ENCODE measurements at places on chromosomes 2 and 18. TPM values are rescaled to one million over a fixed set of nuclear protein-coding genes. Genes with fewer than 3 reads are reported as not detected.

GRCh38 chr2:6168485-6168884, 476.3 kb downstream of the SOX11 start:
- H3K27me3 ChIP-seq, result no peaks in the 10 kb centered on the region
- no peaks in the 10 kb centered on the region for H3K36me3 ChIP-seq
- H3K4me3 ChIP-seq, result no peak overlapping the region
- H3K27ac ChIP-seq, result no peak overlapping the region

DNA sequence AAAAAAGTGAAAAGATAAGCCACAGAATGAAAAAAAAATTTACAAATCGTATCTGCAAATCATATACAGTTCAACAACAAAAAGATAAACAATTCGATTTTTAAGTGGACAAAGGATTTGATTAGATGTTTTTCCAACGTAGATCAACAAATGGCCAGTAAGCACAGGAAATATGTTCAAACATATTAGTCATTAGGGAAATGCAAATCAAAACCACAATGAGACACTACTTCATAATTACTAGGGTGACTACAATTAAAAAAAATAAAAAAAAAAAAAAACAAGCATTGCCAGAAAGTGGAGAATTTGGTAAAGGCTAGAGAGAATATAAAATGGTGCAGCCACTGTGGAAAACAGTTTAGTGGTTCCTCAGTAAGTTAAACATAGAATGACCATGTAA, 38.3 kb upstream of the RNU4ATAC start:
- DNase-seq, result no peak
- H3K27ac ChIP-seq, result no peak overlapping the region
- H3K36me3 ChIP-seq, result peaks cover 3% of the 10 kb centered on the region
- H3K27me3 ChIP-seq, result no peaks in the 10 kb centered on the region
- H3K4me1 ChIP-seq, result peaks cover 14% of the 10 kb centered on the region
- no peak overlapping the region for H3K4me3 ChIP-seq

- H3K27me3 ChIP-seq, result peaks cover 16% of the 10 kb centered on the region
- no peaks in the 10 kb centered on the region for H3K36me3 ChIP-seq
- DNase-seq, result no peak
- no peak overlapping the region for H3K4me3 ChIP-seq
Observed at GRCh38 chr2:44950646-44951045, 9.1 kb downstream of the SIX3 start.

DNA sequence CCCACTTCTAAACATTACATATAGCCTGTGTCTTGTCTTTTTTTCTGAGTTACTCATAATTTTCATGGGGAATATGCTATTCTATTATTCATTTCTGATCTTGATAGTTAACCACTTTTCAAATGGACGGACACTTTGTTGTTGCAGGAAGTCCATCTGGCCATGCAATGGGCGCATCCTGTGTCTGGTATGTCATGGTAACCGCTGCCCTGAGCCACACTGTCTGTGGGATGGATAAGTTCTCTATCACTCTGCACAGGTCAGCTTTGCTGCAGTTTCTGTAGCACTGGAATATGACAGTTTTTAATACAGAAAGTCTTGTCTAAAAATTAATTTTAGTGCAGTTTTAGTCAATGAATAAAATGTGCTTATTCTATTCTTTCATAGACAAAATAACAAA, 3.3 kb downstream of the G6PC2 start:
- H3K36me3 ChIP-seq, result no peaks in the 10 kb centered on the region
- no peak for DNase-seq
- no peaks in the 10 kb centered on the region for H3K4me1 ChIP-seq
- no peak overlapping the region for H3K27ac ChIP-seq
- H3K4me3 ChIP-seq, result no peak overlapping the region

GRCh38 chr2:137507237-137507636, 457.0 kb upstream of the HNMT start:
- H3K27ac ChIP-seq, result no peak overlapping the region
- no peak for DNase-seq
- H3K4me3 ChIP-seq, result no peak overlapping the region
- no peaks in the 10 kb centered on the region for H3K4me1 ChIP-seq

DNA sequence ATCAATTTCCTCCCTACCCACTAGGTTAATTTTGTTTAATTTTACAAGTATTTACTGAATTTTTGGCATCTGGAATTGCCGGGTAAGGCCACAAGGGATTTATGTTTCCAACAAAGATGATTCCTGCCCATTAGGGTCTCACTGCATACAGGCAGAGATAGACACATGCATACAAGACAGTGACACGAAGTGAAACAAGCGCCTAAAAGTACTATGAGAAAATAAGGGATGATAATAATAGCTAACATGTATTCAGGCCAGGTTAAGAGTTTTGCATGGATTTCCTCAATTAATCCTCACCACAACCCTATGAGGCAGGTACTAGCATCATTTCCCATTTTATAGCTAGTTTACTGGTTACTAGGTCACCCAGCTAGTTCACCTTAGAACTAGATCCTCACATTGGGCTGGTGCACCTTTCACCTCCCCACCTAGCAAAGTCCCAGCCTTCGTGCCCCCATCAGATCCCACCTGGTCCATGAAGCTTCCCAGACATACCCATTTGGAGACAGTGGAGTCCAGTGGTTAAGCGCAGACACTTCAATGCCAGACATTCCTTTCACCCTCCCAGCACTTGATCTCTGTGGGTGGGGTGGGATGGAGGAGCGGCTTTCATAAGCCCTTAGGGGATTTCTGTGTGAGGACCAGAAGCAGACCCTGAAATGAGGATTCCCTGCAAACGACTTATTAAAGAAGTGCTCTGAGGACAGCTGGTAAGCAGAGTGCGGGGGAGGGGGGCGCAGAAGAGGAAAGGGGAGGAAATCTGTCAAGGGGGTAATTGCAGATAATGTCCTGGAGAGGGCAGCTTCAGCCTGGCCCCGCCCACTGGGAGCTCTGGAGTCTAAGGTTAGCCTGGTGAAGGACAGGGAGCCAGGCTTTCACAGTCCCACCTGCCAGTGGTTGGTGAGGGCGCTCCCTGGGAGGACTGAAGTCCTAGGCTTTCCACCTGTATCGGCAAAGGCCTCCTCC, 5.8 kb upstream of the DGUOK start:
- H3K27ac ChIP-seq, result no peak overlapping the region
- H3K4me1 ChIP-seq, result no peaks in the 10 kb centered on the region
- H3K4me3 ChIP-seq, result no peak overlapping the region
- no peaks in the 10 kb centered on the region for H3K36me3 ChIP-seq

DNA sequence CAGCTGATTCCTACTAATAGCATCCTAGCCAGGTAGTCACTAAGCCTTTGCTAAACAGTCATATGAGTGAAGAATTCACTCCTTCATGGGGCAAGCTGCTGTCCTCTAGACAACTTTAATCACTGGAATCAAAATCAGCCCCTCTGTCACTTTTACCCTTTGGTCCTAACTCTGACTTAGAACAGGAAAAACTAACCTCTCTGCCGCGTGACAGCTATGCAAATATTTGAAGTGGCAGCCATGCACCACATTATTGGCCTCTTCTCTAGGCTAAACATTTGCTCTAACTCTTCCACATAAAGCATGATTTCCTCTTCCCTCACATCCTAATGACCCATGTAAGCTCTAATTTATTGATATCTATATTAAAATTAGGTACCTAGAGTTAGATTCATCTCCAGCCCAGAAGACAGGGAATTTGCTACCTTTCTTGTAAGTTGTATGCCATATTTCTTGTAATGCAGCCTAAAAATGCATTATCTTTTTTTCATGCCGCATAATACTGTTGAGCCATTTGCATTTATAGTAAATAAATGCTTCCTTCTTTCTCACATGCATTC, 12.8 kb upstream of the ONECUT2 start:
- no peak for DNase-seq
- H3K4me1 ChIP-seq, result peaks cover 1% of the 10 kb centered on the region
- H3K4me3 ChIP-seq, result no peak overlapping the region
- H3K27ac ChIP-seq, result no peak overlapping the region
- H3K36me3 ChIP-seq, result no peaks in the 10 kb centered on the region

DNA sequence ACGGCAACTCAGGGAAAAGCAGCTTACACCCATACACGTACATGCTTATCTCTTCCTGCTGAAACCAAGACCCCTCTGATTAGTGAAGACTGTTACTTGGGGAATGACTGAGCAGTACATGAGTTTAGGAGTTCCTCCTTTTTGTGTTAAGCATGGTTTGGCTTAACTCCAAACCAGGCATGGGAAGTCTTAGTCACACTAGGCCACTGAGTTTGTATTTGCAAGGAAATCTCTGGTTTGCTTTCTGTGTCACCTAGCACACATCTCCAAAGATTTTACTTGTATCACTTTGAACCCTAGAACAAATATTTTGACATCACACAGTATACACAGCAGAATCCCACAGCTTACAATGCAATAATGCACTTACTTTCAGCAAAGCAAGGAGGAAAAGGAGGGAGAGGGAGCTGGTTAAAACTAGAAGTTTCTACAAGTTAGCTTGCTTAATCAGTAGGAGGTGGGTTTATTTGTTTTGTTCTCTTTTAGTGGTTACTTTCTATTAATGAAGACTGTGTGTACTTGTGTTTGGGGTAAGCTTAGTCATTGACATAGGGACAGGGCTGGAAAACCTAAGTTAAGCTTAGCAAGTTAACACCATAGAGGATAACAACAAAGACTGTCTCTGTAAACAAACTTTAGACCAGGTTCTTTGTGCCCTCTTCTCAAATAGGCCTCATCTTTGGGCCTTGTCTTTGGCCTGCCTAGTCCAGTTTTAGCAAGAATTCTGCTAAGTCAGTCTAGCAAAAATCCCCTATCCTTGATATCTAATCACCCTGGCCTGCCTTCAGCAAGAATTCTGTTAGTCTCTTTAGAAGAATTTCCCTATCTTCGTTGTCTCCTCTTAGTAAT, 219.4 kb downstream of the MREG start:
- peaks cover 9% of the 10 kb centered on the region for H3K4me1 ChIP-seq
- H3K36me3 ChIP-seq, result no peaks in the 10 kb centered on the region
- no peak overlapping the region for H3K27ac ChIP-seq
- H3K4me3 ChIP-seq, result no peak overlapping the region
- DNase-seq, result no peak

- H3K36me3 ChIP-seq, result no peaks in the 10 kb centered on the region
- no peaks in the 10 kb centered on the region for H3K4me1 ChIP-seq
Observed at GRCh38 chr18:50472941-50473340, 86.9 kb upstream of the MAPK4 start.

- H3K27ac ChIP-seq, result no peak overlapping the region
- H3K4me3 ChIP-seq, result no peak overlapping the region
Observed at GRCh38 chr2:217638031-217638430, 364.8 kb downstream of the TNS1 start.

- no peak for DNase-seq
- no peak overlapping the region for H3K27ac ChIP-seq
- H3K36me3 ChIP-seq, result no peaks in the 10 kb centered on the region
- no peaks in the 10 kb centered on the region for H3K4me1 ChIP-seq
Observed at GRCh38 chr2:223519471-223519870, 82.7 kb downstream of the SCG2 start.

GRCh38 chr18:28044036-28044435, 132.9 kb downstream of the CDH2 start:
- no peak overlapping the region for H3K4me3 ChIP-seq
- H3K27me3 ChIP-seq, result no peaks in the 10 kb centered on the region
- H3K4me1 ChIP-seq, result no peaks in the 10 kb centered on the region
- H3K27ac ChIP-seq, result no peak overlapping the region

DNA sequence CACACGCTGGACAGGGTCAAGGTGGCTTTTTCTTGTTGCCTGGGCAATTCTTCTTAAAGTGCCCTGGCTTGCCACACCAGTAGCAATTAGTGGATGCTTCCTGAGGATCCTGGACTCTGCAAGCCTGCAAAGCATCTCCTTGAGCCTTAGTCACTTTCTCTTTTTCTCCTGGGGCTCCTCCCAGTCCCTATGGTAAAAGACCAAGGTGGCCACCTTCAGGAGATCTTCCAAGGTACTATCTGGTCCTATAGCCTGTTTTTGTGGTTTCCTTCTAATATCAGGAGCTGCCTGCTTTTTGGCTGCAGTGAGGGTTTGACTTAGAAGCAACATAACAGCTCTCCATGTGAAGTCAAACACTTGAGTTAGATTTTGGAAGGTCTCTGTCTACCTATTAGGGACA, 33.3 kb upstream of the GMCL1 start:
- H3K27me3 ChIP-seq, result no peaks in the 10 kb centered on the region
- no peak overlapping the region for H3K4me3 ChIP-seq
- peaks cover 29% of the 10 kb centered on the region for H3K4me1 ChIP-seq

DNA sequence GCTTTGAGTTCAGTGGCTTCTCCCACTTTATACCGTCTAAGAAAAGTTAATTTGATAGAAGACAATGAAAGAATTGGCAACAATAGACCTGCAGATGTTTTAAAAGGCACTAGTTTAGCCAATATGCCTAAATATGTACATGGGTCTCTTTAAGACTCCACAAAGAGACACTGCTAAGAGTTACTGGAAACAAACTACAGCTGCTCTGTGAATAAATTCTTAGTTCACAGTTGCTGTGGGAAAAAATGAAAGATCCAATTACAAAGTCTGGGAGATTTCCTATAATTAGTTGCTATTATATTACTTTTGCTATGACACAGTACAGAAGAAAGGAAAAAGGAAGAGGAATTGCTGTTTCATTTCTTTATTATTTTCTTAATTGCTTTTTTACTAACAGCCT, 34.3 kb downstream of the SCN9A start:
- H3K36me3 ChIP-seq, result no peaks in the 10 kb centered on the region
- H3K27me3 ChIP-seq, result no peaks in the 10 kb centered on the region
- no peak overlapping the region for H3K4me3 ChIP-seq
- no peaks in the 10 kb centered on the region for H3K4me1 ChIP-seq
- no peak for DNase-seq
- no peak overlapping the region for H3K27ac ChIP-seq

GRCh38 chr2:143382573-143382972, 253.4 kb downstream of the ARHGAP15 start:
- H3K4me3 ChIP-seq, result no peak overlapping the region
- H3K27ac ChIP-seq, result no peak overlapping the region
- no peak for DNase-seq
- no peaks in the 10 kb centered on the region for H3K36me3 ChIP-seq

DNA sequence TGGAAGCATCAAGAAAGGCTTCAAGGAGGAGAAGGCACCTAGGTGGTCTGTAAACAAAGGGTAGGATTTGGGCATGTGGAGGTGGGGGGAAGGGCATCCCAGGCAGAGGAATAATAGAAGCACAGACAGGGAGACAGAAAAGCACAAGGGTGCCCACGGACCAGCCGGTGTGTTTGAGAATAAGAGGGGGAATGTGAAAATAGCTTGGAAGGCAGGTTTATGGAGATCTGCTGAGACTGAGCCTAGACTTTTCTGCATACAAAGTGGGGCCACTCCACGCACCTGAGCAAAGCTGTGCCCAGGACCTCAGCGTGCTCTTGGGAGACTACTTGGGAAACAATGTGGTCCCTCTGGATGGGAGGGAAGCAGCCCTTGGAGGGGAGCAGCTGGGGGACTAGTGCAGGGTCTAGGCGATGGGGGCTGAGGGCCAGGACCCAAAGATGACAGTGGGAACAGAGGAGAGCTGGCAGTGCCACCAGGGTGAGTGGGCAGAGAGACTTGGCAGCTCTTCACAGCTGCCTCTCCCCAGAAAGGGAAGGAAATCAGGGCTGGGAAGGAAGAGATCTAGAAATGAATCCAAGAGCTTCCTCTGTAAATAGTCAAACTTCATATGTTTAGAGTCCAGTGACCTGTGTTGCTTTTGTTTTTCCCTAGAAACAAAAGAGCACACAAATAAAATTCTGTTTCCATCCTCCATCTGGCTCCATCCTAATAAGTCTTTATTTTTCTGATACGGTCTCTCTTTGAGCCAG, 110.7 kb upstream of the SMAD7 start:
- no peaks in the 10 kb centered on the region for H3K27me3 ChIP-seq
- no peak overlapping the region for H3K4me3 ChIP-seq
- H3K4me1 ChIP-seq, result peaks cover 3% of the 10 kb centered on the region
- H3K27ac ChIP-seq, result no peak overlapping the region

Gene UGT1A8
- total RNA-seq, result 1.3 TPM

Gene L3MBTL4
- total RNA-seq, result 3.6 TPM

Gene EGR4
- not detected for total RNA-seq

Gene LIPG
- total RNA-seq, result 3.7 TPM

Gene BOLL
- not detected for total RNA-seq

Gene ZBTB14
- 4.4 TPM for total RNA-seq

Gene APOB
- 0.62 TPM for total RNA-seq

Gene SIX3
- total RNA-seq, result not detected

Gene RAD51AP2
- 0.53 TPM for total RNA-seq

Measured in esophagus squamous epithelium (tissue), 5 donors.